ENCODE measurements at places on chromosomes 7 and 10.

- DNase-seq = no peak
Observed at GRCh38 chr7:25179325-25179724, 49.0 kb downstream of the NPVF start.

DNA sequence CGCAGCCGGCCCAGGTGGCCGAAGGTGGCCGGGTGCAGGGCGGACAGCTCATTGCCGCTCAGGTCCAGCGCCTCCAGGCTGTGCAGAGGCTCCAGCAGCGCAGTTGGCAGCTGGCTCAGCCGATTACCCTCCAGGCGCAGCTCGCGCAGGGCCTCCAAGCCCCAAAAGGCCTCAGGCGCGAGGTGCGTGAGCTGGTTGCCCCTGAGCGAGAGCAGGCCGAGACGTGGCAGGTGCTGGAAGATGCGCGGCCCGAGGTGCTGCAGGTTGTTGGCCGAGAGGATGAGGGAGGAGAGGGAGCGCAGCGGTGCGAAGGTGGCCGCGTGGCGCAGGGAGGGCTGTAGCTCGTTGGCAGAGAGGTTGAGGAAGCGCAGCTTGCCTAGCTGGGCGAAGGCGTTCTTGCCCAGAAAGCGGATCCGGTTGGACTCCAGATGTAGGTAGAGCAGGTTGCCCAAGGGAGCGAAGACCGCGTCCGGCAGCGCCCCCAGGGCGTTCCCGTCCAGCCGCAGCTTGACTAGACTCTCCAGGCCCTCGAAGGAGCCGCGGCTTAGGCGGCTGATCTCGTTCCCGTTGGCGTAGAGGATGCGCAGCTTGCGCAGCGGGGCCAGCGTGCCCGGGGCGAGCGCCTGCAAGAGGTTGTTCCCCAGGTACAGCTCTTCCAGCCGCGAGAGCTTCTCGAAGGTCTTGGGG lies 923 bp downstream of the TRIL start:
- DNase-seq = no peak

- no peak for DNase-seq
Observed at GRCh38 chr7:13989949-13990305, 461 bp upstream of the ETV1 start.

- DNase-seq = no peak
Observed at GRCh38 chr10:110650265-110650668, 6.1 kb downstream of the RBM20 start.

- DNase-seq = no peak
Observed at GRCh38 chr7:3201937-3202710, 98.9 kb upstream of the SDK1 start.

- DNase-seq = no peak
Observed at GRCh38 chr10:98265403-98266378, 2.3 kb downstream of the LOXL4 start.

DNA sequence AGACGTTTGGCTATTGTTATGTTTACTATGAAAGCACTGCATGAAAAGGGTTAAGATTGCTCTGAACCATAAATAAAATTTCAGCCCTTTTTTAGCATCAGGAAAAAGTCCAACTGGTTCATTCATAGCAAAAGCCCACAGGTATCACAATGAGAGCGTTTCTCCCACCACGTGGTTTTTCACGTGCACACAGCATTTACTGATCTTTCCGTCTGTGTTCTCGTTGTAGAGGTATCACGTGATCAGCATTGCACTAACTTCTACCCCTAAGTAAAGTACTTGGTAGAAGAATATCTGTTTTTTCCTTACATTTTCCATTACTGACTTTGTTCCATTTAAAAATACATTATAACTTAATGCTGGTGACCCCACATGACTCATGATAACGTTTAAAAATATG lies 17.8 kb upstream of the CCDC3 start:
- no peak for DNase-seq

DNA sequence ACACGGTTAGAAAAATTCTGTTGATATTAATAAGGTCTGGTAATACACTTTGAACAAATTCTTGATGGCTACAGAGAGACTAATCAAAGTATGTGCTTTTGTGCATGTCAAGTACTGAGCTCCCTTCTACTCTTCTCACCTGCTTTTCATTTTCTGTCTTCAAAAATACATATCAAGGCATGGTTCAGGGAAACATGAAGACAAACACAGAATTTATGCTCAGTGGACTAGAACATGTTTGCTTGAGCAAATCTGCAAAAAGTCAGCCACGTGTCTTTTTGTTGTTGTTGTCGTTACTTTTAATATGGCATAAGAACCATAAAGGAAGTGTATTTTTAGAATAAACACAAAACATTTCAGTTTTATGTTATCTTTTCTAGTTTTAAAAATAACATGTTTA lies 21.9 kb downstream of the CDK13 start:
- no peak for DNase-seq

GRCh38 chr7:74299401-74299800 lies 10.2 kb downstream of the CLIP2 start:
- DNase-seq = no peak

DNA sequence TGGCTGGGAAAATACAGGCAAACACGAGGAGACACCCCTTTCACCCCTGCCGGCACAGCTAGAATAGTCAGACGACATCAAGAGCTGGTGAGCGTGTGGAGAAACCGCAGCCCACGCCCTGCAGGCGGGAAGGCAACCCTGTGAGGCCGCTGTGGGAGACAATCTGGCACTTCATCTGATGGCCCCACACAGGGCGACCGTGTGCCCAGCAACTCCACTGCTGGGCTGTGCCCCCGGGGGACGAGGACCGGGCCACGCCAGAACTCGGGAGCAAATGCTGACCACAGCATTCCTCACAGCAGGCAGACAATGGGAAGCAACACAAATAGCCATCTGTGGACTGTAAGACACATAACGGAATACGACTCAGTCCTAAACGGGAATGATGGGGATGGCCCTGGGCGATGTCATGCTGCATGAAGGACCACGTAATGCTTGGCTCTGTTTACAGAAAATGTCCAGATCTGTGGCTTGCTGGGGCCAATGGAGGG lies 58.9 kb downstream of the CFAP46 start:
- DNase-seq = no peak

DNA sequence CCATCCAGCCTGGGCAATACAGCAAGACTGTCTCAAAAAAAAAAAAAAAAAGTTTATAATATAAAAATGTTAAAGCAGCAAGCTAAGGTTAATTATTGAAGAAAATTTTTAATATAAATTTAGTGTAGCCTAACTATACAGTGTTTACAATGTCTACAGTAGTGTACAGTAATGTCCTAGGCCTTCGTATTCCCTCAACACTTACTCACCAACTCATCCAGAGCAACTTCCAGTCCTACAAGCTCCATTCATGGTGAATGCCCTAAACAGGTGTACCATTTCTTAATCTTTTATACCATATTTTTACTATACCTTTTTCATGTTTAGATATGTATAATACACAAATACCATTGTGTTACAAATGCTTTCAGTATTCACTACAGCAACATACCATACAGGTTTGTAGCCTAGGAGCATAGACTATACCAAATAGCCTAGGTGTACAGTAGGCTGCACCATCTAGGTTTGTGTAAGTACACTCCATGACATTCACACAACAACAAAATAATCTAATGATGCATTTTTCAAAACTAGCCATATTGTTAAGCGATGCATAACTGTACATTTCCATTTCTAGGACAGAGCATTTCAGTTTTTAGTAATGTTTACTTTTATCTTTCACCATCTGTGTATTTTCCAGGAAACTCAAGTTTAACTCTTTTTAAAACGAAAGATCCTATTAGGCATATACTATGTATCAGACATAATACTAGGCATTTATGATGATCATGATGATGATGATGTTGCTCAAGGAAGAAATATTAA lies 43.3 kb downstream of the CNOT4 start:
- no peak for DNase-seq

GRCh38 chr10:63494951-63495350 lies 26.2 kb upstream of the REEP3 start:
- no peak for DNase-seq

Measured in H4 (cell line).